Endothelial cell of umbilical vein (primary cell): ENCODE measurements at places on chromosomes 7 and 10. TPM values are rescaled to one million over a fixed set of nuclear protein-coding genes. Genes with fewer than 3 reads are reported as not detected.

IGFBP3 gene
- 8.1 and 10.1 TPM in 2 replicates for total RNA-seq

TFPI2 gene
- 33.1 and 65.9 TPM in 2 replicates for total RNA-seq

DYDC2 gene
- not detected in 2 replicates for total RNA-seq

GBX1 gene
- total RNA-seq = not detected in 2 replicates

SKIDA1 gene
- 0.71 and 0.83 TPM in 2 replicates for total RNA-seq

H2BK1 gene
- not detected in 2 replicates for total RNA-seq

COL1A2 gene
- total RNA-seq = 5.6 and 40.8 TPM in 2 replicates
